ENCODE measurements at places on chromosomes 7 and 10.

GRCh38 chr7:83547526-83547925 lies 101.4 kb downstream of the SEMA3E start:
- DNase-seq, result peak; percentile 73

DNA sequence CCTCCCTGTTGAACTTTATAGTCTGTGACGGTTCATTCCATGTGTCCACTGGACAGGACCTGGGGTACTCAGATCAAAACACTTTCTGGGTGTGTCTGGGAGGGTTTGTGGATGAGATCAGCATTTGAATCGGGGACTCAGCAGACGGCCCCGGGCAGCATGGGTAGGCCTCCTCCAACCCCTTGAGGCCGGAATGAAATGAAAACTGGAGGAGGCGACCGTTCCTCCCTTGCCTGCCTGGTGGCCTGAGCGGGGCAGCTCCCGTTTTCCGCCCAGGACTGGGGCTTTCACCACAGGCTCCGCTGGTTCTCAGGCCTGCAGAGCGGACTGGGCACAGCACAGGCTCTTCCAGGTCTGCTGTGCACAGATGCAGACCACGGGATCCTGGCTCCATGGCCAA lies 247.7 kb downstream of the MAD1L1 start:
- DNase-seq, result no peak

- peak; percentile 20 for DNase-seq
Observed at GRCh38 chr10:121532292-121532864, 65.9 kb downstream of the FGFR2 start.

GRCh38 chr10:4437791-4438190 lies 388.2 kb upstream of the AKR1E2 start:
- no peak for DNase-seq

GRCh38 chr10:125011926-125012705 lies 70.2 kb downstream of the ZRANB1 start:
- peak; percentile 45 for DNase-seq

DNA sequence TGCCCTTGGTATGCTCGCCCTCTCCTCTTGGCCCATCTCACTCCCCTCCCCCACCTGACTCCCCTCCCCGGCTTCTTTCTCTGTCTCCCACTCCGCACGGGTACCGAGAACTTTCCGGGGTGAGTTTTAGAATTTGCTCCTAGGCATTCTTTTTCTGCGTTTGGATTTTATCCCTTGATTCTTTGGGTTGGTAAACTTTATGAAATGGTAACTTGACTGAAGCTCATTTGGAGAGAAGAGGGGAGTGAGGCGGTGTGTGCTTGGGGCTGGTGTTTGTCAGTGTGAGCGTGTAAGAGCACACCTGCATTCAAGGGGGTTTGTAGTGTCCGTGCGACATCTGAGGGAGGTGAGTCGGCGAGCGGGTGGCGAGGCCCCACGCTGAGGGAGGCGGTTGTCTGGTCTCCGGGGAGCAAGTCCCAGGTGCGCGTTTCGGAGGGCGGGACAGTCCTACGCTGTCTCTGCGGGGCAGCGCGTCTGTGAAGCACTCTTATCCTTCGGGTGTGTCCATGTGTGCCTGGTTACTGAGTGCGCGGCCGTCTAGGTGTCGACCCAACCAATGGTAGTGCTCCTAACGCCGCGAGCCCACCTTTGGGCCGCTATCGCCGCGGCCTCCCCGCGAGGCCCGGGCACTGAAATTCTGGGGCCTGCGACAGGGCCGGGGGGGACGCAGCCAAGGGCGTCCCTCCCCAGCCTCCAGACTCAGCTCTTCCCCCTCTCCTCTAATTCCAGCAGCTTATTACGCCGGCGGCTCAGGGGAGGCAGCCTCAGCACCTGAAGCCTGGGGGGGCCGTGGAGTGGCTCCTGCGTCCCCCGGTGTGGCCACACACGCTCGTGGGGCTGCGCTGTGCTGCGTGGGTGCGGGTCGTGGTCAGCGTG lies 2.6 kb upstream of the ZNF503 start:
- DNase-seq, result peak; percentile 82

GRCh38 chr7:30186725-30187124 lies 51.9 kb downstream of the MTURN start:
- DNase-seq, result no peak

- DNase-seq, result no peak
Observed at GRCh38 chr7:4151926-4152549, 530.1 kb upstream of the FOXK1 start.

DNA sequence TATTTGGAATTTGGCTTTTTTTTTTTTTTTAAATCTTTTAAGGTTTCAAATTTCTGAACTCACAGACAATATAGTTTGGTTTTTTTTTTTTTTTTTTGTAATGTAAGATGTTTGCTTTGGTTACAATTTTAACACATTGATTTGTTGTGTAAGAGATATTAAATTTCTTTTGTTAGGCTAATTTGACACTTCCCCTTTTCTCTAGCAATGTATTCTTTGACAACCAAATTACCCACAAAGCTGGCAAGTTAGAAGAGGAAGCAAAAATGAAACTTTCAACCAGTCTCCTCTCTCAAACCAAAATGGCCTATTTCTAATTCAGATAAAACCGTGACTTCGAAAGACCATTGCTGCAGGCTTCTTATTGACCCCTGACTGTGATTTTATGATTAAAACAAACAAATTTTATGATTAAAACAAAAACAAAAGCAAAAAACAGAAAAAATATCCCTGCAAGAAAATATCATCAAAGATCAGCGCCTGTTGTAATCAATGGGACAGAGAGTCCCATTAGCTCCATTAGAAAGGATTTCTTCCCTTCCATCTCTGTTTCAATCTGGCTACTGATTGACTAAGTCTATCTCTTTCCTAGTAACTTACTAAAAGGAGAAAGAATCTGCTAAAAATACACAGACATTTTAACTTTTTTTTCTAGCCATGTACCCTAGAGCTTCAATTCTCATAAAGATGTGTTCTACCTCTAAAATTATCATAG lies 489.2 kb downstream of the MDFIC start:
- no peak for DNase-seq

DNA sequence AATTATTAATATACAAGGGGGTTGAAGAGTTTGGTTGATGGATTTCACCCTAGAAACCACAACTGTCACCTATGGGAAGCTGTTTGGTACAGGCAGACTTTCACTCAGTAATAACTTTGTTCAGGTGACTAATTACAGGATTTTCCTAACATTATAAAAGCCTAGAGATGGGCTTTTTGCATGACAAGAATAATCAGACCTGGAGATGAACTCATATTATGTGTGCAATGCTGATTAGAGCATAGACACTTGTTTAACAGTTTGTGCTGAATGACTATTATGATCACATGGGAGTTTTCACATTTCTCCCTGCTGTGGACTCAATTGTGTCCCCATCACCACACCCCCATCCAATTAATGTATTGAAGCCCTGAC lies 90.2 kb upstream of the STEAP4 start:
- DNase-seq, result no peak

DNA sequence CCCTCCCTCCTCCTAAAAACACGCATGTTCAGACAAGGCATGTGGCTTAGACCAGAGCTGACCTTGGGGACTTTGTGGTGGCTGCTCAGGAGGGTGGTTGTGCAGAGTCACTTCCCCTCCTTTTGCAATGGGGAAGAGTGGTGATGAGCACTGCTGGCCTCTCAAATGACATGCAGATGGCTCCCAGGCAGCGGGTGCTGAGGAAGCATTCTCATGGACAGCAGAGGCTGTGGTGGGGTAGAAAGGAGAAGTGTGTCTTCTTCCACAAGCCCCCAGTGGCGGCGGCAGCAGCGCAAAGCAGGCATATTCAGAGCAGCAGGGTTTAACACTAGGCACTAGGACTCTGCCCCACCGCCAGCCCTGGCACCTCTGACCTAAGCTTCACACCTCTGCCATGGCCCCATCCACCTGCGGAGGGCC lies 105.9 kb upstream of the ANLN start:
- no peak for DNase-seq

DNA sequence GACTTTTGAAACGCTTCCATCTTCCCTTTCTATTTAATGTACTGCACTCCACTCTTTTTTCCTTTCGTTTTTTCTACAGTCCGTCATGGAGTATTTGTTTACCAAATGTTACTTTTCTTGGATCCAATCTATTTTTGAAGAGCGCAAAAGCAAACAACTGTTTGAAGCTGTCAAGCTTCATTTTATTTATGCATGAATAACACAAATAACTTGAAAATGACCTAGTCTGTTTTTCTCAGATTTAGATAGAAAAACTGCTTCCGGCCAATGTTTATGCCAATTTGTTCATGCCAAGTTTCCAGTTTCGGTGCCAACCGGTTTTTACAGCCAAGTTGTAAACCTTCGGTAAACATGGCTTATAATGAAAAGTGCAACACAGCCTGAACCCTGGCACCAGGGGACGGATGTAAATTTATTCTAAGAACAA lies 150.9 kb upstream of the KLF6 start:
- DNase-seq, result peak; percentile 35

DNA sequence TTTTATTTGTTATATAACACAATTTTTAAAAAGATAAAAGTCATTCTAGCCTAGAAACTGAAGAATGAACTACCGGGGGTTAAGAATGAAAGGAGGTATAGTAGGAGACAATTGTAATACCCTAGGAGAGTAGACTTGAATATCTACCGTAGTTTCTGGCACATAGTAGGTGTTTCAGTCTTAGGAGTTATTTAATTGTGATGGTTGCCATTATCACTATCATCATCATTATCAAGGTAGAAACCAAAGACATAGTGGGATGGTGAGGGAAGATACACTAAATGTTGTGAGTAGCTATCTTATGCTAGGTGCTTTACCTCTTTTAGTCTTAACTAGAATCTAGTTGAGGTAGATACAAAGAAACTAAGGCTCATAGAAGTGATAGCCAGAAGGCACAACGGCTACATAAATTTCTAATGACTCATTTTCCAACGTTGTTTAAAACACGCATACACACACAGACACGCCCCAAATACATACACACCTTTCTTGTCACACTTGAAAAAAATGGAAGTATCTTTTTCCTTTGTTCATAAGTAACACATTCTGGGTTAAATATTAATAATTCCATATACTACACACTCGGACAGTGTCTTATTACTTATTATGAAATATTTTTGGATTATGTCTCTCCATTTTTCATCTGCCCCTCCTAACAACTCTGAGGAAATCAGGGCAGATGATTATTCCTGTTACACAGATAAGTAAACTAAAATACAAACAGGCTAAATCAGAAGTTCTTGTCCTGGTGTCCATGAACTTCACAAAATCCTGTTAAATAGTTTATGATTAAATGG lies 2.0 kb upstream of the ANLN start:
- DNase-seq, result peak; percentile 86

GRCh38 chr10:126930883-126931503 lies 25.8 kb downstream of the DOCK1 start:
- DNase-seq, result no peak

- peak; percentile 52 for DNase-seq
Observed at GRCh38 chr7:117706210-117706609, 167.0 kb downstream of the CTTNBP2 start.

DNA sequence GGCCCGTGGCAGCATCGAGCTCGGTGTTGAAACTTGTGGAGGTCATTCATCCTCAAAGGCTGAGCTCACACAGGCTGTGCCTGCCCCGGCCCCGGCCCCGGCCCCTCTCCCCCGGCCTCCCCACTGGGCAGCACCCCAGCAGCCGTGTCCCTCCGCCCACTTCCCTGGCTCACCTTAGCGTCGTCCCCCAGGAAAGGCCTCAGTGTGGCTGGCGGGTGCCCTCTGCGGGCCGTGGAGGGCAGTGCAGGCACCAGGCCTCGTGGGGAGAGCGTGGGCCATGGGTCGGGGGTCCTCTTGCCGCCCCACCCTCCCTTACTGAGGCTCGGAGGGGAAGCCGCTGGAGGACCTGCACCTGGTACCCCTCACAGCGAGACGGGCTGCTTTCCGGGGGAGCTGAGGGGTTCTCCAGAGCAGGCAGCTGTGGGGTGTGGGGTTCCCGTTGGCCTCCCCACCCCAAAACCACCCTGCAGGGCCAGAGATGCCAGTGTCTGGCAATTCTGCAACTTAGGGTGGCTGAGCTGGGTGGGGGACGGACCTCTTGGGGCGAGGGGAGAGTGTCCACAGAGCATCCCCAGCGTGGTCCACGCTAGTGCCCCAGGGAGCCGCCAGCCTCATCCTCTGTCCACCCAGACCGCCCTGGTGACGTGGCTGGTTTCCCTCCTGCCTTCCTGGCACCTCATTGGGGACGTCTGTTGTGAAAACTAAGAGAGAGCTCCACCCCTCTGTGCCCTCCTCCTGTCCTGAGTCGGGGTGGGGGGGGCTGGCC lies 44.2 kb upstream of the DPYSL4 start:
- DNase-seq, result no peak

DNA sequence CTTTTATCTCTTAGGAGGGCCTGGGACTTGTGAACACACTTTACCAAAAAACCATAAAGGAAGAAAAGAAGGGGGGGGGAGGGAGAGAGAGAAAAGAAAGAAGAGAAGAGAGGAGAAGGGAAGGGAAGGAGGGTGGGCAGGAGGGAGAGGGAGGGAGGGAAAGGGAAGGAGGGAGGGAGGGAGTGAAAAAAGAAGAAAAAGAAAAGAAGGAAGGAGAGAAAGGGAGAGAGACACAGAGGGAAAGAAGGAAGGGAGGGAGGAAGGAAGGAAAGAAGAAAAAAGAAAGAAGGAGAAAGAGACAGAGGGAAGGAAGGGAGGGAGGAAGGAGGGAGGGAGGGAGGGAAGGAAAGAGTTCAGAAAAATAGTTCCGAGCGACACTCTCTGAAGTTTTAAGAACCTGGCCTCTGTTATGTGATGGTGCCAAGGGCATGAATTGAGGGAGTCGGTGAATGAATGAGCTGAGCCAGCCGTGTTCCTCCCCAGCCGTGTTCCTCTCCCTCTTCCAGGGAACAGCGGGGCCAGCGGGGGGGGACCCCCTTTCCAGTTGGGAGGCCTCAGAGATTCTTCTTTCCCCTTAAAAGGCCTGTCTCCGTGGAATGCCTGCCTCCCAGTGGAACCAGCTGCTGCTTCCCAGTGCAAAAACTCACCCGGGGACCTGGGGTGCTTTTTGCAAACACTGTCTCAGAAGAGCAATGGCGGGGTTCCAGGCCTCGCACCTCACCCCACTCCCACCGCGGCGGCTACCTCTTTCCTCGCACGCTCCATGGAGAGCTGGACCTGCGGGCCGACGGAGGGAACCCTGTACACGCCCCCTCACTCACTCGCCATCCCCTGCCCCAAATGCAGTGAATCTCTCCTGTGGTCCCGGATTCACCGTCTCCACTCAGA lies 84.1 kb downstream of the FOXL3 start:
- DNase-seq, result no peak

GRCh38 chr10:59971915-59972314 lies 65.6 kb upstream of the CCDC6 start:
- DNase-seq, result peak; percentile 8

DNA sequence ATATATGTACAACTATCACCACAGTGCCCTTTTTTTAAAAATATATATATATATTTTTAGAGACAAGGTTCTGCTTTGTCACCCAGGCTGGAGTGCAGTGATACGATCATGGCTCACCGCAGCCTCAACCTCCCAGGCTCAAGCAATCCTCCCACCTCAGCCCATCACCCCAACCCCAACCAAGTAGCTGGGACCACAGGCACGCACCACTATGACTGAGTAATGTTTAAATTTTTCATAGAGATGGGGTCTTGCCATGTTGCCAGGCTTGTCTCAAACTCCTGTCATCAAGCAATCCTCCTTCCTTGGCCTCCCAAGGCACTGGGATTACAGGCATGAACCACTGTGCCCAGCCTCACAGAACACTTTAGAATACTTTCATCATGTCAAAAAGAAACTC lies 234.9 kb downstream of the SH2D4B start:
- no peak for DNase-seq

GRCh38 chr10:62514079-62514693 lies 140.0 kb downstream of the ZNF365 start:
- peak; percentile 5 for DNase-seq

- DNase-seq, result peak; percentile 47
Observed at GRCh38 chr10:17742918-17743317, 9.1 kb upstream of the TMEM236 start.

Data from epithelial cell of esophagus (primary cell).